ENCODE measurements at places on chromosomes 16 and 17.

DNA sequence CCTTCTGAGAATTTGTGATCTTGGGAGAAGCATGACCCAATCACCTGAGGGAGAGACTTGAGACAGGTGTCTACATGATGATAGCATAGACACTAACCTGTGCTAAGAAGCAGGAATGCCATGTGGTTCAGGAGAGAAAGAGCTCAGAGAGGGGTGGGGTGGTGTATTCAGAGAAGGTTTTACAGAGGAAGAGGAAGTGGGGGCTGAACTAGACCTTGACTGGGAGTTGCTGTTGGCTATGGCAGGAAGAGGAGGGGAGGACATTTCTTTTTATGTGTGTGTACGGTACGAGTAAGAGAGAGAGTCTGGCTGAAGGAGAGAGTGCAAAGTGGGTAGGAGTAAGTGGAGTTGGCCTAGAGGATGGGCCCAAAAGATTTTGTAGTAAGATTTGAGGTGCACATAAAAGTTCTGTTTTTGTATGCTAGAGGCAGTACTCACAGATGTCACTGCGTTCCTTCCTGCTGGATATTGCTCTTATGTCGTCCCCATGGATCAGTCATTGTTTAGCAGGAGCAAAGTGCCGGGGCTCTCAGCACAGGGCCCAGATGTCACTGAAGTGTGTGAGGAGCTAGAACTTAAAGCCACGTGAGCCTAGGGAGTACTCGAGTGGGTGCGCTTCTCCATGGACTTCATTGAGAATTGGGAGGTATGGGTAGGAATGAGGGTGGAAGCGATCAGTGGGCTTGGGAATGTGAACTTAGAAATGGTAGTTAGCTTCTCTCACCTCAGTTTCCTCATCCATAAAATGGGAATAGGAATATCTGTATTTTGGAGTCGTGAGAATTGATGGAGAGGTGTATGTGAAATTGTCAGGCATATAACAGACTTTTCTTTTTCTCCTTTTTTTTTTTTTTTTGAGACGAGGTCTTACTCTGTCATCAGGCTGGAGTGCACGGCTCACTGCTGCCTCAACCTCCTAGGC lies 22.1 kb downstream of the SLC7A6 start:
- DNase-seq: no peak

DNA sequence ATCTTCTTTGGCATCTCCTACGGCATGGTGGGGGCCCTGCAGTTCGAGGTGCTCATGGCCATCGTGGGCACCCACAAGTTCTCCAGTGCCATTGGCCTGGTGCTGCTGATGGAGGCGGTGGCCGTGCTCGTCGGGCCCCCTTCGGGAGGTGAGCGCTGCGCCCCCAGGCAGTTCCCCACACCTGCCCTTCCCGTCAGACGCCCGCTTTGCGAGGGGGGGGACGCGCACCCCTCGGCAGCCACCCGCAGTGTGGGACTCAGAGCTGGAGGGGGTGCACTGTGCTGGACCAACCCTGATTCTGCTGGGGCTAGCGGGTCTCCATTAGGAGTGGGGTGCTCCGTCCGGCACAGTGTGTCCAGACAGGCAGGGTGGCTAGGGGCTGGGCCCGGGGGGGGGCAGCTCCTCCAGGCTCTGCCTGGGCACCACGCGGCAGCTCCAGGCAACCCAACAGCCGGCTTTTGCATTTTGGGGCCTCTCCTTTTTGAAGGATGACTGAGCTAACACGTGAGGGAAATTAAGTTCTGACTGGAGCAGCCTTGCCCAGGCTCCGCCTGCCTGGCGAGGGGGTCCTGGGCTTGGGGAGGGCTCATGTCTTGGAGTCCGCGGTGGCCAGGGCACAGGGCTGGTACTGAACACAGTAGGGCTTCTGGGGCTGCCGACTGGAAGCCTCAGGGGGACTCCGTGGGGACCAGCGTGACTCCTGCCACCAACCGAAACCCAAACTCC lies 9.1 kb downstream of the SLC16A3 start:
- no peak for DNase-seq

DNA sequence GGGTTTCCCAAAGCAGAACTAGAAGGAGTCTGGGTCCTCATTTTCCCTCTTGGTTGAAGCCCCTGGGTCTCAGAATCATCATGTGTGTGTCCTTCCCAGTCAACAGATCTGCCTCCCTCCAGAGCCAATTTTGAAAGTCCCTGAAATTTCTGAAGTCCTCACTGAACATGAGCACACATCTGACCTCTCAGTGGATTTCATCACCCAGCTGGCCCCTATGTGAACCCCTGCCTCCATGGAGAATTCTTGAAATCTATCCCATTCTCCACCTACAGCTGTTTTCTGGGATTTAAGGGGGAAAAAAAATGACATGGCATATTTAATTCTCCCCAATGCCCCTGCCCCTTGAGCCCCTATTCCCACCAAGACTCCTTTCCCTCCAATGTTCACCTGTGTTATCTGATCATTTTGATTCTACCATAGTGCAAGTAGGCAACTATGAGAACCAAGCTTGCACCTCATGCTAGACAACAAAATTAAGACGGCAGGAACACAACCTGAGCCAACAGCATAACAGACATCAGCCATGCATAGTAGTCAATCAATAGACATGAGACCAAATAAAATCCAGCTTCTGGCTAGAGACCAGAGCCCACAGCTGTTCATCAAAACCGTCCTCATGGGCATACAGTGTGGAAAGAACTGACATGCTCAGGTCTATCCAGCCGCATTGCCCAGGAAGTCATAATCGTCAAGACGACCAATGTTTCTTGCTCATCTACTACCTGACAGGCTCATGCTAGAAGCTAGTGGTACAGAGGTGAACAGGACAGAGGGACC lies 14.9 kb downstream of the SOX9 start:
- no peak for DNase-seq

DNA sequence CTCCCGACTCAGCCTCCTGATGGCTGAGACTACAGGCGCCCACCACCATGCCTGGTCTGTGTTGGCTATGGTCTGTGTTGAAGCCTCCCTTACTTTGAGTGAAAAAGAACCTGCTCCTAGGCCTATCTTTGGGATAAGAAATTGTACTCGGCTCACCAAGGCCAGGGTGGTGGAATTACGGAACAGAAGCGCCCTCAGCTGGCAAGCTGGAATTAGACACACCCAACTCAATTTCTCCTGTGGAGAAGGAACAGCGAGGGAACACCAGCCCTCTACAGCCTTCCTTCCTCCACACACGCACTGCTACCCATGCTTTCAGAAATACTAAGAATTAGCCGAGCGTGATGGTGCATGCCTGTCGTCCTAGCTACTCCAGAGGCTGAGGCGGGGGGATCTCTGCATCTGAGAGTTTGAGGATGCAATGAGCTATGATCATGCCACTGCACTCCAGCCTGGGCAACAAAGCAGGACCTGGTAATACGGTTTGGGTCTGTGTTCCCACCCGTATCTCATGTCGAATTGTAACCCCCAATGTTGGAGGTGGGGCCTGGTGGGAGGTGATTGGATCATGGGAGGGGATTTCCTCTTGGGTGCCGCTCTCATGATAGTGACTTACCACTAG lies 40.1 kb upstream of the RBBP6 start:
- no peak for DNase-seq

DNA sequence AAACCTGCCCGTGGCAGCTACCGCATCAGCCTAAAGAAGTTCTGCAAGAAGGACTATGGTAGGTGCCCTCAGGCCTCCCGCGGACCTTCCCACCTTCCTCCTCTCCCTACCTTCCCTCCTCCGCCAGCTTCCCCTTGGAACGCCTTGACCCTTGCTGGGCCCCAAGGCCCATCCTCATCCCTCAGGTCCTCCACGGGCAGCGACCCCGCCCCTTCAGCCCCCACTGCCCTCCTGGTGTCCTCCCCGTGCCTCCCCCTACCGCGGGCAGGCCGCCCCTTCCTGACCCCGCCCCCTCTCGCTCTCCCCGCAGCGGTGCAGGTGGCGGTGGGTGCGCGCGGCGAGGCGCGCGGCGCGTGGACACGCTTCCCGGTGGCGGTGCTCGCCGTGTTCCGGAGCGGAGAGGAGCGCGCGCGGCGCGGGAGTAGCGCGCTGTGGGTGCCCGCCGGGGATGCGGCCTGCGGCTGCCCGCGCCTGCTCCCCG lies 1.4 kb upstream of the TBC1D24 start:
- no peak for DNase-seq

GRCh38 chr17:65947831-65948230 lies 244.1 kb downstream of the CEP112 start:
- no peak for DNase-seq

DNA sequence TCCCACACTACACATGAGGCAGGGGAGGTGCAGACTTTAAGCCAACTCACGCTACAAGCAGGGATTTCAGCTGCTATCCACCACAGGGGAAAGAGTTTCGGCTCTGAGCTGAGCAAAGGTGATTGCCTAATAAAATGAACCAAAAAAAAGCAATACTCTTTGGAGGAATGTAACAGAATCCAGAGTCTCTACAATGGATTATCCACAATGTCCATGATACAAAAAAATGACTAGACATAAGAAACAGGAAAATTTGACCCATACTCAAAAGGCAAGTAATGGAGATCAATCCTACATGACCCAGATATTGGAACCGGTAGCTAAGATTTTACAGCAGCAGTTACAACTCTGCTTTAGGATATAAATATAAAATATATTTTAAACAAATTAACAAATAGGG lies 19.0 kb upstream of the TMEM204 start:
- no peak for DNase-seq

DNA sequence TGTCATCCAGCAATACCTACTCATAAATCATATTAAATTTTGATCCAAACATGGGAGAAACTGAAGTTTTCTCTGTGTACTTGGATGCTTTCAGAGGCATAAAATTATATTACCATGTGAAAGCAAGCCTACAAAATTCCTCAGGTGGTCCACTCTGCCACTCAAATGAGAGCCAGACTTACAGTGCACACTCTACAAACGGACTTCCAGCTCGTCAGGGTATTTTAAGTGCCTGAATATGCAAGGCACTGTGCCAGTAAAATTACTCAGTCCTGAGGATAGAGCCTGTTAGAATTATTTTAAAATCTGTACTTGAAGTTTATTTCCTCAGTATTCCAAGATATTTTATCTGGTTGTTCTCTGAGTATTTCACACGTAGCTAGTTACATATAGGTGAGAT lies 54.5 kb downstream of the TENT4B start:
- DNase-seq: no peak

DNA sequence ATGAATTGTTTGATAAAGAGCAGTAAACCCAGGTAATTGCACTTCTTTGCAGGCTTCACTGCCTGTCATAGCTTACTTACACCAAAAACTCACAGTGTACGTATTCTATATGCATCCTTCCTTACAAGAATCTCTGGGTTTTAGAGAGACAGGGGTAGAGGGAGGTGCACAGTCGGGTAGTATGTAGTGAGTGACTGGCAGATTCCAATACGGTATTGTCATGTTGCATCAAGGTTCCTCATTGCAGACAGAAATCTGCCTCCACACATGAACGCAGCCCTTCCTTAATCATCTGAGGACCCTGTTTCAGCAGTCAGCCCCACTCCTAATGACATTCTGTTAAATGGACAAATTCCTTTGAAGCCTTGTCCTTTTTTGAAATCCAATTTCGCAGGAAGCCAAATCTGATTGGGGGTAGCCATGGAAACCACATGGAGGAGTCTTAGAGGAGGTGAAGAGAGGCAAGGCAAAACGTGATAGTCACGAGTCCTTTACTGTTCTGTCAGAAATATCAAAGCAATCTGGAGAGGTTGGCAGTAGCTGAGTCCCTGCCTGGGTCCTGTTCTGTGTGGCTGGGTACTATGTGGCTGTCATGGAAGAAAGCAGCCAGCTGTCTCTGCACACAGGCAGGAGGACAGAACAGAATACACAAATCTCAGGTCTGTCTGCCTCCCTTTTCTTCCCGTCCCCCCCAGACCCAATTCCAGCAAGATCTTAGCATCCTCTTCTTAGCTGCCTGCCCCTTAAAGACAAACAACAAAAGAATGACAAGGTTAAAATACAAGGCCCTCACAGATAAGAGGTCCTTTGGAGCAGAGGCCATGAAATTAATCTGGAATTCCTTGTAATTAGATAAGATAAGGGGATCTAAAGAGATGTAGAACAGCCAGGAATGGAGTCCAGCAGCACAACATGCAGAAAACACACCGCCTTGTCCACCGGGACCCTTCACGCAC lies 3.1 kb upstream of the SKAP1 start:
- no peak for DNase-seq

GRCh38 chr17:64431534-64431933 lies 17.4 kb upstream of the MILR1 start:
- no peak for DNase-seq

- no peak for DNase-seq
These were observed 27.2 kb downstream of the CLEC16A start for GRCh38 chr16:10971560-10971961.

GRCh38 chr16:27441276-27441675 lies 39.3 kb downstream of the IL21R start:
- DNase-seq: no peak

DNA sequence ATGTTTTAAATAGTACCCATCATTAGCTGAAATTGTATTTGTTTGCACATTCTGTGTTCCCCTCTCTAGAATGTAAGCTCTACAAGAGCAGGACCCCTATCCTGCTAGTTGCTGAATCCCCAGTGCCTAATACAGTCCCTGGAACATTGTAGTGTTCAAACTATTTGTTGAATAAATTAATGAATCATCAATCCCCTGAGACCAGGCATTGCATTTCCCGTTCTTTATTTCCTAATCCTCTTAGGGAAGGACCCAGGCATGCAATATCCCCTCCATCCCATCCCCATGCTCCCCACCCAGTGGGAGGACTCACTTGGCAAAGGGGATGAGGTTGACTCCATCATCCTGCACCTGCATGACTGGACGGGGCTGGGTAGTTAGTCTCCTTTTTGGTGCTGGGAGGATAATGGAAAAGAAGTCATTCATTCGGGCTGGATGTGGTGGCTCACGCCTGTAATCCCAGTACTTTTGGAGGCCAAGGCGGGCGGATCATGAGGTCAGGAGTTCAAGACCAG lies 3.2 kb downstream of the INCA1 start:
- DNase-seq: no peak

GRCh38 chr17:82690786-82691489 lies 7.6 kb downstream of the RAB40B start:
- DNase-seq: no peak

GRCh38 chr16:68078701-68079375 lies 6.3 kb upstream of the NFATC3 start:
- no peak for DNase-seq

DNA sequence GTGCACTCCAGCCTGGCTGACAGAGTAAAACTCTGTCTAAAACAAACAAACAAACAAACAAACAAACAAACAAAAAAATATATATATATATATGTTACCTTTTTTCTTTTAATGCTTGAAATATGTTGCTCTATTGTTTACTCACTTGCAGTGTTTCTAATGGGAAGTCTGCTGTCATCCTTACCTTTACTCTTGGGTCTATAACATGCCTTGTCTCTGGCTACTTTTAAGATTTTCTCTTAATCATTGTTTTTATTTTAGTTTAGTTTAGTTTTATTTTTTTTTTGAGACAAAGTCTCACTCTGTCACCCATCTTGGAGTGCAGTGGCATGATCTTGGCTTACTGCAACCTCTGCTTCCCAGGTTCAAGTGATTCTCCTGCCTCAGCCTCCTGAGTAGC lies 16.1 kb upstream of the TNRC6A start:
- DNase-seq: no peak

GRCh38 chr17:1515640-1516387 lies 598 bp downstream of the INPP5K start:
- peak; percentile 22 for DNase-seq

All from stimulated activated CD4-positive, alpha-beta T cell treated with anti-CD3 and anti-CD28 coated beads, Interleukin-12 subunit alpha, Interleukin-12 subunit beta, amount 100 ng/mL, for 24 hours (primary cell).